ENCODE measurements at places on chromosomes 4 and X.

DNA sequence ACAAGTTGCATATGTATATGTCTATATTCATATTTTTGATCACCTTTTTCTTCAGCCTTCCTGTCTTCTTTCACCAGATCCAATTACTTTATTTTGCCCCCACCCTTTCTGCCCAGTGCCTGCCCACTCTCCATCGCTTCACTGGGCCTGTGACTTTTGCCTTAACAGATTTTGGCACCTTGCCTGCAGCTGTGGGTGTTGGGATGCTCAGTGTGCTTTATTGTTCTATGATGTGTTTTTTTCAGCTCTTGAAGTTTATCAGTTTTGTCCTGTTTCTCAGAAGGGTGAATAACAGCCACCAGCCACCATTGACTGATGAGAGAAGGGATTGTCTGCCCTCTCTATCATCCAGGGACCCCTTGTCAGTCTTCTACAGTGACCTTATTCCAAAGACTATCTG is 77.2 kb upstream of the GALNT7 start:
- DNase-seq: no peak

DNA sequence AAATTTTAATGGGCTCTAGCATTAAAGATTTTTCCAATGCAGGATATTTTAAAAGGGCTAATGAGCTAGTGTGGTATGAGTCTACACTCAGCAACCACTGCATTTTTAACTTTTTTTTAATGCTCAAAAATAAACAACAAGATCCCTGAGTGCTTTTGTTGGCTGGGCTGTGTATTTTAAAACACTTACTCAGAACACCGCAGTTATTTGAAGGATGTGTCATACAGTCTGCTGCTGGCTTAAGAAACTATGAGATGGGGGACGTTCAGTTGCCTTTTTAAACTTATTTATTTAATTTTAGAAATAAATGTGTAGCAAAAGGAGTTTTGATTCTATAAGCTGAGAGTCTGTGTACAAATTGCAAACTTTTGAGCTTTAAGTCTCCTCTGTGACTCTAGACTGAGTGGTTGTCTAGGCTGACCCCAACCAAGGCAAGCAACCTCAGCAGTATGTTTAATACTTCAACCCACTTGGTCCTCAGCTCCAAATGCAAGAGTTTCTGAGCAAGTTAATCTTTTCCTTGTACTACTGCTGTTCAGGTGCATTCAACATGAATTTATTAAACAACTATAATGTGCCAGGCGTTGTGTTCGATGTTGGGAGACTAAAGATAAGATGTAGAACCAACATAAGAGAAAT is 278.6 kb upstream of the DIPK2B start:
- peak; percentile 84 for DNase-seq

GRCh38 chrX:6885909-6886308 is 261.6 kb upstream of the STS start:
- no peak for DNase-seq

GRCh38 chrX:111447298-111447697 is 35.3 kb upstream of the DCX start:
- peak; percentile 19 for DNase-seq

DNA sequence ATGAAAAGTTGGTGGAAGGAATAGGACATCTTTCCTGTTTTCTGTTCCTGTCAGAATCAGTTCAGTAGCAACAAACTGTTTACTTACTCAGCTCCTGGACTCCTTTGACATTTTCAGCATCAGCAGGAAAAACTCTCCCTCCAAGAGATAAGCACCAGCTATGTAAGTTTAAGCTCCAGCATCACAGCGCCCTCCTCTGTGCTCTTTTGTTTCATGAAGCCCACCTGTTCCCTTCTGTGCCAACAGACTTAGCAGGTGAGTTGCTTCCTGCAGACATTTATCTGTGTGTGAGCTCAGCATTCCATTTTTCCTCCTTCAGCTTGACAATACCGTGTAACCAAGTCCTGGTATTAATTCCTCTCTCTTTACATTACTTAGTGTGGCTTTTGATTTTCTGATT is 644.1 kb upstream of the AGA start:
- DNase-seq: no peak

DNA sequence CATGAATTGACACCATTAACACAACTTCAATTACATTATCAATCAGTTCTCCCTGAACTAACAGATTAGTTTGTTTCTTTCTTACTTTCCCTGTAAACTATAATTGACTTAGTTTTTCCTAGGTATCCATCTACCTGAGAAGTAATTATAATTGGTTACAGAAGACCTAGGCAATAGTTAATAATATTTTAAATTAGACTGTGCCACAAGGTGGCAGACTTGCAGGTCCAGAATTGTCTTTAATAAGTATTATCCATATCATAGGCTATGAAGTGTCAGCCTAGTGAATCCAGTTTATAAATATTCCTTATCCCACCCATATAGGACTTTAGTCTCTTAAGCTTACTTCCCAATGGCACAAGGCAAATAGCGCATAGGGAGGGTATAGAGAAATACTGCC is 48.9 kb upstream of the FAM47B start:
- DNase-seq: no peak

DNA sequence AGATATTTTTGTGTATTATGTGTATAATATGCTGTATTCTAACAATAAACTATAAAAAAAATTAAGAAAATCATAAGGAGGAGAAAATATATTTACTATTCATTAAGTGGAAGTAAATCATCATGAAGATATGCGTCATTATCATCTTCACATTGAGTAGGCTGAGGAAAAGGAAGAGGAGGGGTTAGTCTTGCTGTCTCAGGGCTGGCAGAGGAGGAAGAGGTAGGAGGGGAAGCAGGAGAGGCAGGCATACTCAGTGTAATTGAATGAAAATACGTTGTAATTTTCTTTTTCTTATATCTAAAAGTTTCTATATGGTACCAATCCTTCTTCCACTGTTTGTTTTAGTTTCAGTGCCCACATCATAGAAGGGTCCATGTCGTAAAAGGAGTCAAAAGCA is 9.8 kb upstream of the TMEM185A start:
- DNase-seq: no peak

Measured in astrocyte of the hippocampus (primary cell).